ENCODE measurements at places on chromosomes 16 and 17. TPM values are rescaled to one million over a fixed set of nuclear protein-coding genes. Genes with fewer than 3 reads are reported as not detected.

GRCh38 chr16:3459401-3460090 lies 16.1 kb downstream of the NAA60 start:
- peaks cover 7% of the 10 kb centered on the region for H3K36me3 ChIP-seq
- peaks cover 48% of the 10 kb centered on the region for H3K4me1 ChIP-seq
- peak overlapping the region; percentile 79 for H3K4me3 ChIP-seq
- H3K27me3 ChIP-seq: no peaks in the 10 kb centered on the region
- peak; percentile 38 for DNase-seq
- H3K27ac ChIP-seq: peak overlapping the region; percentile 88

GRCh38 chr16:75267631-75268264 lies 16.3 kb upstream of the BCAR1 start:
- H3K4me3 ChIP-seq: no peak overlapping the region
- H3K27me3 ChIP-seq: peaks cover 68% of the 10 kb centered on the region
- H3K4me1 ChIP-seq: peaks cover 3% of the 10 kb centered on the region
- no peaks in the 10 kb centered on the region for H3K36me3 ChIP-seq
- H3K27ac ChIP-seq: peak overlapping the region; percentile 25

GRCh38 chr17:69048634-69049033 lies 12.1 kb downstream of the ABCA9 start:
- H3K4me3 ChIP-seq: no peak overlapping the region
- DNase-seq: peak; percentile 2
- H3K36me3 ChIP-seq: no peaks in the 10 kb centered on the region
- peaks cover 14% of the 10 kb centered on the region for H3K4me1 ChIP-seq
- no peak overlapping the region for H3K27ac ChIP-seq

DNA sequence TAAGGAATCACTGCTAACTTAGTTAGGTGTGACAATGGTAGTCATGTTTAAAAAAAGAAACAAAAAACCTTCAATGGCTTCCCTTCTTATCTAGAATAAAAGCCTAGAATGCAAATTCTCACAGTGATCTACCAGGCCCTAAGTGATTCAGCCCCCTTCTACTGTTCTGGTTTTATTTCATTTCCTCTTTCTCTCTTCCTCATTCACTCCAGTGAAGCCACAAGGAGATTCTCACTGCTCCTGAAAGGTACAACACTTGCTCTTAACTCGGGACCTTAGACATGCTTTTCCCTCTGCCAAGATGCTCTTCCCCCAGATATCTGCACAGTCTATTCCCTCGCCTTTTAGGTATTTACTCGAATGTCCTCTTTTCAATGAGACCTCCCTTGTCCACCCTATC lies 3.7 kb downstream of the PIGS start:
- H3K27me3 ChIP-seq: no peaks in the 10 kb centered on the region
- DNase-seq: no peak
- no peak overlapping the region for H3K27ac ChIP-seq
- H3K4me3 ChIP-seq: peak overlapping the region; percentile 16
- H3K36me3 ChIP-seq: peaks cover 18% of the 10 kb centered on the region
- H3K4me1 ChIP-seq: peaks cover 34% of the 10 kb centered on the region

DNA sequence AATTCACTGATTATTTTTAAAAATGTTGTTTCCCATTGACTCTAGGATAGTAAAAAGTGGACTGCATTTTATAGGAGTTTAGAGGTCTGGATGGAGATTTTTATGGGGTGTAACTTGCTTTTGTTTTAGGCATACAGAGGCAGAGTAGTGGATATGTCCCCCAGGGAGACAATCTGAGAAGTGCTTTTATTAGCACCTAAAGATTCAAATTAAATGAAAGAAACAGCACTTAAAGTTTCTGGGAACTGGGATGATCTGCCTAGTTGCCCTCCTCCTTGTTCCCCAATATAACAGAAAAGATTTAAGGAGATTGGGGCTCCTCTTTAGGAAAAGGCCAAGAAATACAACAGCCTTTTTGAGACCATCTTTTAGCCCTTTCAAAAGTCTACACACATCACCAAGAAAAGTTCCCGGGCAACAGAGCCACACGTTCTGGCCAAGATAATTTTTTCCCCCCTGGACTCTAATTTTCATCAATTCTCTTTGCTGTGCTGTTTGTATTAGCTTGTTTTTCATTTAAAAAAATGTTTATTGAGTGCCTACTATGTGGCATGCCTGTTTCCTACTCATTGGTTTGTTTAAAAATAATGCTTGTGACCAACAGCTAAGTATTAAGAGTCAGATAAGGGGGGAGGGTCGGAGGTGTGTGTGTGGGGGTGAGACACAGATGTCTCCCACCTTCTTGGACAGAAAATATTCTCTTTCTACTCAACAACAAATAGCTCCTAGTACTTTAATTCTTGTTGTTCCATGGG lies 2.5 kb upstream of the IGF2BP1 start:
- no peak for DNase-seq
- H3K4me1 ChIP-seq: peaks cover 15% of the 10 kb centered on the region
- peaks cover 94% of the 10 kb centered on the region for H3K27me3 ChIP-seq
- no peak overlapping the region for H3K27ac ChIP-seq
- H3K4me3 ChIP-seq: peak overlapping the region; percentile 2
- no peaks in the 10 kb centered on the region for H3K36me3 ChIP-seq

DNA sequence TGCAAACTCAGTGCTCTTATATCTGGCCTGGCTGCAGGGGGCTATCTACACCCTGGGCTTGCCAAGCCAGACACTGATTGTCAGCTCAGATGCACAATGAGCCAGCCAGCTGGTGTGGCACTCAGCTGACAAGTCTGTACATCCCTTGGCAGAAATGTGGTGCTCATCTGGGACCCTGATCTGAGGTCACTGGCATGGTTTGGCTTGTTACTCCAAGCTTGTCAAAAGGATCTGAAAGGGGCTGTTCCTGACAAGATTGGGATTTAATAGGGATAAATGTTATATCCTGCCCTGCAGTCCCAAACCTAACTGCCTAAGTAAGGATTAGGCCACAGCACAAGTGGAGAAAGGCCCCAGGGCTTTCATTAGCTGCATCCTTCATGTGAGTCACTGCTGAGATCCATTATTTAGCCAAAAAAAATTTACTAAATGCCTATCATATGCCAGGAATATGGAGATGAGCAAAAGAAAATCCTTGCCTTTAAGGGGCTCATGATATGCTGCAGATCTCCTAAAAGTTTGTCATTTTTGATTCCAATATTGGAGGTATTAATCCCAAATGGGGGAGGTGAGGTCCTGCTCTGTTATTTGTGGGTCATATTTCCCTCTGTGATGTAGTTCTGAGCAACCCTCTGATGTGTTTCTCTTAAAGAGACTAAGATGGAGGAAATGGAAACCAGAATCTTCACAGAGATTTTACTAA lies 6.3 kb downstream of the SLC6A2 start:
- no peaks in the 10 kb centered on the region for H3K36me3 ChIP-seq
- H3K27me3 ChIP-seq: peaks cover 9% of the 10 kb centered on the region
- H3K4me1 ChIP-seq: no peaks in the 10 kb centered on the region
- no peak overlapping the region for H3K4me3 ChIP-seq
- DNase-seq: no peak

GRCh38 chr17:31580706-31581490 lies 189.4 kb downstream of the RAB11FIP4 start:
- no peaks in the 10 kb centered on the region for H3K27me3 ChIP-seq
- H3K4me1 ChIP-seq: peaks cover 12% of the 10 kb centered on the region
- H3K4me3 ChIP-seq: no peak overlapping the region
- H3K36me3 ChIP-seq: no peaks in the 10 kb centered on the region

DNA sequence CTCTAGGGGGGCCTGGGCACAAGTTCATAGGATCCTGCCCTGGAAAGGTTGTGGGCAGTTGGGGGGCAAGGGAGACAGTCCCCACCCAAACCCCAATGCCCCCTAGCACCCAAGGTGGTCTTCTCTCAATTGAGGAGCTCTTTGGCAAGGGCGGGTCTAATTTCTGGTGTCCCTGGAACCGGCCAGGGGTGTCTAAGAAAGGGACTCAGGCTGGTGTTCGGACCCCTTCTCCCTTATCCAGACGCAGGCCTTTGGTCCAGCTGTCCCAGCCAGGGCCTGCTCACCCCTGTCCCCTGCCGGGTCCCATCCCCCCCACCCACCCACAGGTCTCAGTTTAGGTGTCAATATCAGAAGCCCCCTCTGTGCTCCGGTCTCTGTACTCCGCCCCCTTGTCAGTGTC lies 860 bp upstream of the ARHGDIG start:
- peaks cover 4% of the 10 kb centered on the region for H3K4me1 ChIP-seq
- no peaks in the 10 kb centered on the region for H3K36me3 ChIP-seq
- peaks cover 44% of the 10 kb centered on the region for H3K27me3 ChIP-seq
- H3K4me3 ChIP-seq: no peak overlapping the region
- H3K27ac ChIP-seq: no peak overlapping the region
- DNase-seq: no peak

The SLC9A5 gene
- total RNA-seq: 5.8 TPM

- H3K4me1 ChIP-seq: no peaks in the 10 kb centered on the region
- H3K27me3 ChIP-seq: no peaks in the 10 kb centered on the region
- H3K4me3 ChIP-seq: no peak overlapping the region
- no peak for DNase-seq
- H3K36me3 ChIP-seq: peaks cover 12% of the 10 kb centered on the region
- no peak overlapping the region for H3K27ac ChIP-seq
Measured at GRCh38 chr16:78925083-78925767, 675.3 kb downstream of the MAF start.

The NRN1L gene
- total RNA-seq: not detected

The TIGD7 gene
- 5.3 TPM for total RNA-seq

DNA sequence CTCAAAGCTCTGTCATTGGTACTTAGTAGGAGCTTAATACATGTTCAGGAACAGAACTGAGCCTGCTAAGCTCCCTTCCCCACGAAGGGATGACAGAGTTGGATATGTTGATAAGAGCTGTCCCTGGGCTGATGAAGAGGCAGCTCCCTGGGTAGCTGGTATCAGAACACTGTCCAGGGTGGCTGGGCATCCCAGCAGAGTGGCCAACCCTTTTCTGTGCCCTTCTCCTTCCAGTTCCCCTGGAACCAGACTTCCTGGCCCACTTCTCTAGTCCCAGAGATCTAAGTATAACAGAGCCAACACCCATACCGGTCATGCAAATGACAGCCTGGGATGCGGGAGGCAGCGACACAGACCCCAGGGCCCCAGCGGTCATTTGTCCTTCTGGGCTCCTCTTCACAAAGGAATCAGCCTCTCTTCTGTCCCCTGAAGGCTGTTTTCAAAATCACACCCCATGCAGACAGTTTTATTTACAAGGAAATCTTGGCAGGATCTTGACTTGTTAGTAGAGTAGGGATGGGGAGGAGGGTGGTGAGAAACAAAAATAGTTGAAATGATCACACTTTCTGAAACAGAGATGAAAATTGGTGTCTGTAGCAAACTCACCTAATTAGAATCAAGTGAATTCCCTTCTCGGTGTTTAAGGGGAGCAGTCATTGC lies 1.4 kb upstream of the RHBDL3 start:
- peaks cover 9% of the 10 kb centered on the region for H3K4me1 ChIP-seq
- no peaks in the 10 kb centered on the region for H3K36me3 ChIP-seq
- no peak overlapping the region for H3K4me3 ChIP-seq
- peaks cover 70% of the 10 kb centered on the region for H3K27me3 ChIP-seq
- DNase-seq: no peak
- no peak overlapping the region for H3K27ac ChIP-seq

DNA sequence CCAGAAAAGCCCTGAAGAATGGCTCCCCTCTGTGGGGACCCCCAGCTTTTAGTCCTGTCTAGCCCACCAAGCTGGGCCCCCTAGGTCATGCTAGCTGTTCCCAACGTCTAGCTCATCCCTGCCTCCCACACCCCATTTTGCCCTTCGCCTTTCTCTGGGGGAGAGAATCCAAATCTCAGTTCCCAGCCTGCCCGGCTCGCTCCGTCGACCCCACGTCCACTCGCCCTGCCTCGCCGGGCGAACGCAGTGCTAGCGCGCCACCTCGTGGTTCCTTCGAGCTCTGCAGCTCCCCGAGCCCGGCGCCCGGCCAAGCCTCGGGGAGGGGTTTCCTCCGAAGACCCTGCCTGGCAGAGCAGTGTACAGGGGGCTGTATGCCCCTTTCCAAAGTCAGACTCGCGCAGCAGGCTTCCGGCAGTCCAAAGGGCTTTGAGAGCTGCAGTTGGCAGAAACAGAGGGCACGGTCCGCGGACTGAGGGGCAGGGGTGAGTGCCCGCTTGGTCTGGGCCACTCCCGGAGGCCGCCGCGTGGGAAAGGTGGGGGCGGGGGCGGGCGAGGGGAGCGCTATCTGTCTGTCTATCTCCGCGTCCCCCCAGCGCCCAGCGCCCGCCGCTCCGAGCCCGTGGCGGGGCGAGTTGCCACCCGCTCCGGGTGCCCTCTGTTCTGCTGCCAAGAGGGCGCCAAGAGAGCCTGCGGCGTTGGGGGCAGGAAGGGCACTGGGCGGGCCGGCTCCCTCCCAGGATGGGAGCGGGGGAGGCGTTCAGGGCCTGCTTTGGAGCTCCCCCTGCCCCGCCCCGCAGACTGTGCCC lies 1.7 kb upstream of the DLX3 start:
- peak overlapping the region; percentile 55 for H3K4me3 ChIP-seq
- no peak overlapping the region for H3K27ac ChIP-seq
- H3K36me3 ChIP-seq: no peaks in the 10 kb centered on the region
- H3K27me3 ChIP-seq: peaks cover 83% of the 10 kb centered on the region

- H3K4me3 ChIP-seq: no peak overlapping the region
- H3K27ac ChIP-seq: no peak overlapping the region
- DNase-seq: no peak
Measured at GRCh38 chr16:49020436-49020835, 261.2 kb downstream of the CBLN1 start.

The SLC22A31 gene
- total RNA-seq: not detected

GRCh38 chr17:81440511-81441244 lies 45.4 kb downstream of the BAHCC1 start:
- peaks cover 21% of the 10 kb centered on the region for H3K27me3 ChIP-seq
- H3K4me1 ChIP-seq: peaks cover 2% of the 10 kb centered on the region
- no peak overlapping the region for H3K4me3 ChIP-seq

DNA sequence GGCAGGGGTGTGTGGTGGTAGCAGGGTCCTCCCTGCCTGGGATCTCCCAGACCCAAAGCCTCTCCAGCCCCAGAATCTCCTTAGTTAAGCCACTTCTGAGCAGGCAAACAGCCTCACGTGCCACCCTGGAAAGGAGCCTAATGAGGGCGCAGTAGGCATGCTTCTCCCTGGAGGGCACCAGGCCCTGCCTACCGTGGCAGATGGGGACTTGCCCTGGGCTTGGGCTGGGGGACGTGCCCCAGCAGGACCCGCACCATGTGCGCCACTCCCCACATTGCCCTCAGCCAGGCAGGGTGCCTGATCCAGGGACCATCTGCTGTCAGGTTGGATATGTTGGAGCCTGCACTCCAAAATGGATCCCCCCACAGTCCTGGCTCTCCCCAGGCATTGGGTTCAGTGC lies 14.2 kb downstream of the FAM83G start:
- H3K36me3 ChIP-seq: peaks cover 18% of the 10 kb centered on the region
- H3K4me3 ChIP-seq: no peak overlapping the region
- no peaks in the 10 kb centered on the region for H3K27me3 ChIP-seq
- no peak overlapping the region for H3K27ac ChIP-seq
- peaks cover 34% of the 10 kb centered on the region for H3K4me1 ChIP-seq
- no peak for DNase-seq

Data from activated naive CD8-positive, alpha-beta T cell treated with anti-CD3 and anti-CD28 coated beads for 36 hours (primary cell).